ENCODE measurements at places on chromosomes 16 and 17. TPM values are rescaled to one million over a fixed set of nuclear protein-coding genes. Genes with fewer than 3 reads are reported as not detected.
A peak's percentile ranks its signal among the peaks of the same experiment; 100 is the strongest.

DNA sequence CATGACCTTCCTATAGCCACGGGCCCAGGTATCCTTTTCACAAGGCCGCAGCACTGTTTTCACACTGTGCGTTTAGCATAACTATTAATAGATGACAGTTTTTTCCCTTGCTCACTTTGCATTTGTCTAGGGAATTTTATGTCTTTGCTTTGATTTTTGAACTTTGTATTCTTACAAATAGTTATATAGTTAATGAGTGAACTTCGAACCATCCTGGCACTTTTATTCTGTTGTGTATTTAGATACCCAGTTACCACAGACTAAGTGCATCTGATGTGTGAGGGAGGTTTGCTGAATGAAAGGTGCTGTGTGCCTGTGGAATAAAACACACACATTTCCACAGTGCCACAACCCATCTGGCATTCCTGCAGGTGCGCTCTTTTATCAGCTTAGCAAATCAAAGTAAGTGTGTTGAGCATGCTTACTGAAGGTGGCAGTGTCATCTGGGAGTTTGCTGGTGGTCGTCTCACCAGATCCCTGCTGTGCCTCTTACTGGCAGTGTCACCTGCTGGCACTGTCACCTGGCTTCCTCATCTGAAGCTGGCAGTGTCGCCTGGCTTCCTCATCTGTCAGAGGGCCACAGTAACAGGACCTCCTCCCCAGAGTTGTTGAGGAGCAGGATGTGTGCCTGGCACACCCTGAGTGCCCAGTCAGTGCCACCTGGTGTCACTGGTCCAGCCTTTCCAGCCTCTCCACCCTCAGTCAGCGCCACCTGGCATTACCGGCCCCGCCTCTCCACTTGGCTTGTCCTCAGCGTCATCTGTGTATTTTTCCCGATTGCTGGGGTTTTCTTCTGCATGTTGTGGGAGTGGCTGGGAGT, 37.6 kb downstream of the USP10 start:
- no peak for DNase-seq

DNA sequence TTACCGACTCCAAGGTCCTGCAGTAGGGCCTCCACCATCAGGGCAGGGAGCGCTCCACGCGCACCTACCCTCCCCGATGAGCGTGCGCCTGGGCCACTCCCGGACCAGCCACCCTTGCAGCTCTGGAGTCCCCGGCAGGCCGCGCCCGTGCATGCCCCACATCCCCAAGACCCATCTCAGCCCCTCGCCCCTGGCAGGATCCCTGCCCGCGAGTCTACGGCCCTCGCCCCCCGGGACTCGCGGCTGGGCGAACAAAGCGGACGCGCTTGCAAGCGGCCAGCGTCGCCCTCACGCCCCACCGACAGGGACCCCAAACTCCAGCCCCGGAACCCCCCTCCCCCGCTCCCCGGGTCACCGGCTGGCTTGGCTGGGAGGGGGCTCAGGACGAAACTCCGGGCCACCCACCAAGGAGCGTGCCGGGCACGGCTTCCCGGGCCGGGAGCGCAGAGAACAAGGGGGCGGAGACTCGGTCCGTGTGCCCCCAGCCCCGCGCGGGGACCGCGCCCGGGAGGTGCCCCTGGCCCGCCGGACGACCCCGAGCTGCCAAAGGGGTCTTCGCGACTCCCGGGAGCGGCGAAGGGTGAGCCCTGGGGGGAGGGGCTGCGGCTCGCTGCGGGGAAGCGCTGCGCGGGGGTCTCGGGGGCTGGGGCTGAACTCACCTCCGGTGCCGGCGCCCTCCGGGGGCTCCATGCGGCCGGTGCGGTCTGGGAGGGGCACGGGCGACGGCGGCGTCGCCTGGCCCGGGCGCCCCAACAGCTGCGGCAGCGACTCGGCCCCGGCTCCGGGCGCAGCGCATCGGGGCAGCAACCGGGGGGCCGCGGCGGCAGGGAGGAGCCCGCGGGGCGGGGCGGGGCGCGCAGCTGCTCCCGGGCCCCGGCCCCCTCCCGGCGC, at the start of gene DBNDD1:
Gene DBNDD1, minus strand, starts transcription at position 805 of the 891 bp plus-strand sequence. Its CDS starts 115 bp downstream, at position 690.
- DNase-seq: peak; percentile 41

GRCh38 chr16:66926961-66927436, 1.7 kb upstream of the RRAD start:
- no peak for DNase-seq

DNA sequence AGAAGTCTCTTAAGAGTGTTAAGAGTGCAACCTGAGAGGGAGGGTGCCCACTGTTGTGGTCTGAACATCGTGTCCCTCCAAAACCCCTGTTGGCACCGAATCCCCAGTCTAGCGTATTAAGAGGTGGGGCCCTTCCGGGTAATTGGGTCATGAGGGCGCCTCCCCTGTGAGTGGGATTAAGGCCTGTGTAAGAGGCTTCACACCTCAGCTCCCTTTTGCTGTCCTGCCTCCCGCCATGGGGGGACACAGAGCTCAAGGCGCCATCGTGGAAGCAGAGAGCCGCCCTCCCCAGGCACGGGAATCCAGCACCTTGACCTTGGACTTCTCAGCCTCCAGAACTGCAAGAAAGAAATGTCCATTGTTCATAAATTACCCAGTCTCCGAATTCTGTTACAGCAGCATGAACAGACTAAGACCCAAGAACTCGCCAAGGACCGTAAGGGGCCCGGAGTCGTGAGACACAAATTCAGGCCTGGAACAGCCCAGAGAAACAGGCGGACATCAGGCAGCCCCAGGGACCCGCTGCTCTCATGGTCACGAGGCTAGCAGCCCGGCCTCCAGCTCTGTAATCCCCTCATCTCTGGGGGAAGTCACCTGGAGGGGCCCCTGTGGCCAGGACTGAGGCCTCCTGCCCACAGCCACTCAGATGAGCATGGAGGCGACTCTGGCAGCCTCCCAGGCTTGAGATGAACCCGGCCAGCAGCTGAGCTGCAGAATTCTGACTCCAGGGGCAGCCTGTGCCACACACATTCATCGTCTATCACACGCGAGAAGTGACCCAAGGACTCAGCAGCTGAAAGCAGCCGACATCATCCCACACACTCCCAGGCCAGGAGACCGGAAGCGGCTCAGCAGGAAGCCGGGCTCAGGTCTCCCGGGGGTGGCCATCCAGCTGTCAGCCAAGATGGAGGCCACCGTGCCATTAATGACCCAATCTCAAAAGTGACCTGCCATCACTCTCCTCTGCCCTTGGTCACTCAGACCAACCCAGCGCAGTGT, 12.8 kb upstream of the CHMP6 start:
- no peak for DNase-seq

DNA sequence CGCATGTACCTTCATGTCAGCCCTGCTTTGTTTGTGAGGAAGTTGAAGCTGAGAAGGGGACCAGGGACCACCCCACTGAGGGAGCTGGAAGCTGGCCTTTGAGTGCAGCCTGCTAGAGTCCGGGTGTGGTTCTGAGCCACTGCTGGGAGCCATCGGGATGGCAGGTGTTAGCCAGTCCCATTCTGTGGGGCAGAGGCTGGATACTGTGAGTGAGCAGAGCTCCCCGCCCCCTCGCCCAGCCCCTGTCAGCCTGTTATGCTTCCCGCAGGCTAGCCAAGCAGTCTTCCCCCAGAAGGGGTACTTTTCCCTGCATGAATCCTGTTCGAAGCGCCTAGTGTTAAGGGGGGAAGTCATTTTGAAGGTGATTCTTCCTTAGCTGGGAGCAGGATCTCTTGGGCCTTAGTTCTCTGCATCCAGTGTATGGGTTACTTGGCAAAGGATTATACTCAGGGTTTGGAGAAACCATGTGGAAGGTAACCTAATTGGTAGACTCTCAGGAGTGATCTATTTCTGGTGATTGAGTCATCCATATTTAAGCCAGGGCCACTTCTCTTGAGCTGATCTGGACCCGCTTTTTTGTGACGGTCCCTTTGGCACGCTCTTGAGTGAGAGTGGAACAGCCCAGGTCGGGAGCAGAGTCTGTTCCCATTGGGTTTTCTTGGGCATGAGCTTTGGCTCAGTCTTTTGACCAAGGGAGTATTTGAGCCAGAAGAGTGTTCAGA, 23.8 kb downstream of the AKAP1 start:
- no peak for DNase-seq

DNA sequence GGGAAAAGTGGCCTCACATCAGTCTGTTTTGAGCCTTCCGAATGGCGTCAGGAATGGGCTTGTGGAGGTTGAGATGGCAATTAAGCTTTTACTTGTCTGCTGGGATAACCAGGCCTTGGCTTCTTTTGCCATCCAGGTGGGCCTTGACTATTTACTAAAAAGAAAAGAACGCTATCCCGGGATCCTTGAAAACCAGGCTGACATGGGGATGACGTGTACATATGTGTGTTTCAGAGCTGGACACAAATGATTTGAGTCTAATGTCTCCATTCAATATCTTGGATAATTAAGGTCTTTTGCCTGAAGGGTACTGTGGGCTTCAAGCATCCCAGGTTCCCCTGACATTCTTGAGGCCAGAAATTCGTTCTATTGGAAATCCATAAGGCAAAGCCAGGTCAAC, 32.6 kb upstream of the HOXB13 start:
- DNase-seq: no peak

- no peak for DNase-seq
Observed at GRCh38 chr16:56289416-56289815, 98.1 kb downstream of the GNAO1 start.

- no peak for DNase-seq
Observed at GRCh38 chr17:82384051-82384729, 12.6 kb downstream of the UTS2R start.

- DNase-seq: no peak
Observed at GRCh38 chr16:54647725-54648221, 282.9 kb upstream of the IRX5 start.

- no peak for DNase-seq
Observed at GRCh38 chr17:14333506-14333905, 32.6 kb downstream of the HS3ST3B1 start.

DNA sequence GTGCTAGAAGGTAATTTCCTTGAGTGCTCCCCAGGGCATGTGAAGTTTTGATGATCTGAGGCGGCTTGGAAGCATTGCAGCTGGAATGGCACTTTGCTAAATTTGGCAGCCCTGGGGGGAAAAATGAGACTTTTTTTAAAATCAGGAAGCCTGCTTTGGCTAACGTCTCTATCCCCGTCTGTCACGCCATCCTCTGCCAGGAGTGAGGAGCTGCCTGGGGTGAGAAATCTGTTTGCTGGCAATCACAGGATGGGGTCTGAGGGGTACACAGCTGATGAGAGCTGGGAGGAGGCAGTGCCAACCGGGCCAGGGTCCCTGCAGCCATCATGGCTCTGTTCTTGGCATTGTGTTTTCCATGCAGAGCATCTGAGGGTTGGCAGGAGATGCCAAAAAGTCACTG, 2.0 kb downstream of the ABCC12 start:
- DNase-seq: no peak

DNA sequence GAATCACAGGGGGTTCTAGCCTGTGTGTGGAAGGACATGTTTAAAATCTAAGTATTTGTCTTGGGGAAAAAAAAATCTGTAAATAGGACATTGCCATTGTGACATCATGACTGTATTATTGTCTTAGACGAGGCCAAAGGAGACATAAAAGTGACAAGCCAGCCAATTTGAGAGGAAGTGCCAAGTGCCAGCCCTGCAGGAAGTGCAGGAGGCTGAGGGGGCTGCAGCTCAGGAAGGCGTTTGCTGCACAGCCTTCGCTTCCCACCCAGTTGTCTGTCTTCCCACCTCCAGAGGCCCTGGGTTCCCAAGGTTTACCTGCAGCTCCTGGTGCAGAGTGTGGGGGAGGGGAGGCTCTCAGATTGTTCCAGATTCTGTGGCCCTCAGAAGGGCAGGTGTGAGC, 1.3 kb downstream of the ADCY7 start:
- DNase-seq: no peak

GRCh38 chr17:68207651-68208253, 40.1 kb upstream of the AMZ2 start:
- DNase-seq: no peak

DNA sequence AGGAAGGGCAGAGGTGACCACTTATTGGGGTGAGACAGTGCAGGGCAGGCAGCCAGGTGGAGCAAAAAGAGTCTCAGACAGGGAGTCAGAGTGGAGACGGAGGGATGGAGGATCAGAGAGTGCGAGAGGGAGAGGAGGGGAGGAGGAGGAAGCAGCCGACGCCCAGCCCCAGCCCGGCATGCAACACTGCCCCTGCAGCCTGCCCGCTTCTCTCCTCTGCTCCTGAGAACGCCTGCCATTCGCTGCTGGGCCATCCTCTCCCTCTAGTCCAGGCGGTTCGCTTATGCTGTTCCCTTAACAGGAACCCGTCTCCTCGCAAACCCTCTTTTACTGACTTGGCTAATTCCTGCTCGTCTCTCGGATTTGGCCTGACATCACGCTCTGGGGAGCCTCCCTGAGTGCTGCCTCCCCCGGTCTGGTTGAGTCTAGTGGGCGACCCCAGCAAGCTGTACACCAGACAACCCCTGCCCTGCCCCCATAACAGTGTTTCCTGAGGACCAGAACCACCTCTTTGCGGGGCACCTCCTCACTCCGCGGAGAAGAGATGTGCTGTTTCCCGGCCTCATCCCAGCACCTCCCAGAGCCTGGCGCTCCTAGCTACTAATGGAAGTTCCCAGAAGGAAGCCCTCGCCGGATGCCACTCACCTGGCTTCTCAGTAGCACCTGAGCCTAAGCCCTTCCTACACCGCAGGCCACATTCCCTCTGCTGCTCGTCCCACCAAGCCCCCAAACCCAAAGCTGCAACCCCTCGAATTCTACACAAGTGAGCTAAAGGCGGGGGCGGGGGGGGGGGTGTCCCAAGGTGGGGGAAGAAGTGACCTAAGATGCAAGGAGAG, 61.2 kb upstream of the CCL1 start:
- no peak for DNase-seq

FBXL20 gene
- polyA plus RNA-seq: 5.1 TPM

CFAP119 gene
- 1.9 TPM for polyA plus RNA-seq

NXN gene
- 56.0 TPM for polyA plus RNA-seq

APOH gene
- not detected for polyA plus RNA-seq

EPOP gene
- polyA plus RNA-seq: 0.65 TPM

SEZ6L2 gene
- 3.2 TPM for polyA plus RNA-seq

CCDC40 gene
- 3.4 TPM for polyA plus RNA-seq

SLC16A11 gene
- 0.48 TPM for polyA plus RNA-seq

ACE gene
- 7.7 TPM for polyA plus RNA-seq

TP53TG3F gene
- polyA plus RNA-seq: not detected

TBC1D3I gene
- polyA plus RNA-seq: not detected

FMNL1 gene
- polyA plus RNA-seq: 5.1 TPM

TENT4B gene
- 6.2 TPM for polyA plus RNA-seq

VPS35L gene
- 35.6 TPM for polyA plus RNA-seq

ZP2 gene
- 1.1 TPM for polyA plus RNA-seq

C17orf67 gene
- 1.8 TPM for polyA plus RNA-seq
